ENCODE measurements at places on chromosomes 6 and 20. TPM values are rescaled to one million over a fixed set of nuclear protein-coding genes. Genes with fewer than 3 reads are reported as not detected.

GRCh38 chr20:41095110-41095969, 42.0 kb upstream of the PLCG1 start:
- DNase-seq = no peak

GRCh38 chr6:26017632-26017966, 55.0 kb downstream of the TRIM38 start:
- DNase-seq = no peak

DNA sequence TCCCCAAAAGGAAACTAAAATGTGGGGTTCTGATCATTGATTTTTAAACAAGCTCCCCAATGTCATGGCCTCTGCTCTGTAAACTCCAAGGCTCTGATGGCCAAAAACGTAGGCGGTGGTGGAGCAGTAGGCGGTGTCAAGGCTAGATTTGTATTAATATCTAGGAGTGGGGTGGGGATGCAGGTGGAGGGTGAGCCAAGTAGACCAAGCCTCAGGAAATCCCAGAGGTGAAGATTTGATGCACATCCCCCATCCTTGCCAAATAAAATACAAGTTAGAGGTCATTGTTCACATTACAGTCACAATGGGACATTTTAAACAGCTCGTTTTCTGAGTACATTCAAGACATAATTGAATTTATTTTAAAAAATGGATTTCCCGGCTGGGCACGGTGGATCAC, 30.9 kb upstream of the TBC1D7 start:
- no peak for DNase-seq

DNA sequence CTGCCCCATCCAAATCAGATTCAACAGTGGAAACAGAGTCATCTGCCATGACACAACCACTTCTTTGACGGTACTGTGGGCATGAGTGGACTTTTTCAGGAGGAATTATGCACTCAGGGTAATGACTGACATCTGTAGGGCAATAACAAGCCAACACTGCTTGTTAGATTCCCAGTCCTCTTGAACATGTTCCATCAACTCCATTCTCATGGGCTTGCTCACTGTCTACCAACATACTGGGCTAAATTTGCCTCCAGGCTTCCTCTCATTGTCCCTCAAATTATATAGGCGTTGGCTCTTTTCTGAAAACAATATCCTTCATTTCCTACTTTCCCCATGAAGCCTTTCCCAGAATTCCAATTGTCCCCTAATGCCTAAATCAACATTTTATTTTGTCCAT, 43.1 kb downstream of the ANKEF1 start:
- DNase-seq = no peak

DNA sequence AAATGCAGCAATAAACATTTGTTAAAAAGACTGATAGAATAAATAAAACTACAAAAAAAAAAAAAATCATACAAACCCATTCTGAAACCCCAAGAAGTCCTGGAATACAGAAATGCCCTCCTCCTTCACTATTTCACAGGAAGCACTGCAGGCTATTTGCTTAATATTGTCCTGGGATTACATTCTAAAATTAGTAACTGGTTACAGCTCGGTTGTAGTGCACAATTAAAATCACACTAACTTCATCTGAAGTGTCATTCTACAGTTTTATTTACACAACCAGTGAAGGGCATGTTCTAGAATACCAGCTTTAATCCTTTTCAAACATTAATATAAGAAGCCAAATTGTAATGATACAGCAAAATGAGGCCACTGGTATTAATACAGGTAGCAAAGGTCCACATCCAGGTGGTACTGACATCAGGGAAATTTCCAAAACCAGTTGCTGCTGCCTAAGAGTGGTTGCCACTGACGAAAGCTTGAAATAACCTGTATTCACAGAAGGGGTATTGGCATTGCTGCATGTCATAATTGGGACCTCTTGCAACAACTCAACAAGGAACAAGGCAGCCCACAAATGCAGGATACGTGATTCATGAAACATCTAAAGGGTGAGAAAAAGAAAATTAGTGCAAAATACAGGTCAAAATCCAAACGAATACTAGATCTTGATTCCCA, 26.9 kb downstream of the AKIRIN2 start:
- no peak for DNase-seq

GRCh38 chr6:66986940-66987339, 1279.9 kb upstream of the EYS start:
- DNase-seq = no peak

GRCh38 chr6:169991031-169991390, 239.6 kb downstream of the ERMARD start:
- DNase-seq = peak; percentile 62

- no peak for DNase-seq
These were observed 15.5 kb downstream of the TRIM15 start for GRCh38 chr6:30178837-30179236.

DNA sequence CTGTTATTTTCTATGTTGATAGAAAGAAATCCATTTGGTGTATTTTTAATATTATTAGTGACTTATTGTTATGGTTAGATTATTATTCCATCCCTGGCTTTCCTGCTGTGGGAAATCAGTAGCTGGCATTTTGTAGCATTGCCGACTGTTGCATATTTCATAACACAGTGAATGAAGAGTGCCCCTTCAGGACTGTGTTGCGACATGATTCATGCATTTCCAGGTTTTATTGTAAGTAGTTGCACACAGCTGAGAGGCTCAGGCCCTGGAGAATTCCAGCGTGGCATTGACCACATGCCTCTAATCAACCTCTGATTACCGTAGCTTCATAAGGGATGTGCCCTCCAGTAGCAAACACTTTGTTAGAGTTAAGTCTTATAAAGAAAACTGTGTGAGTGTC, 263.9 kb downstream of the FARS2 start:
- DNase-seq = no peak

GRCh38 chr6:42453654-42454427, 2.1 kb upstream of the TRERF1 start:
- DNase-seq = peak; percentile 77

DNA sequence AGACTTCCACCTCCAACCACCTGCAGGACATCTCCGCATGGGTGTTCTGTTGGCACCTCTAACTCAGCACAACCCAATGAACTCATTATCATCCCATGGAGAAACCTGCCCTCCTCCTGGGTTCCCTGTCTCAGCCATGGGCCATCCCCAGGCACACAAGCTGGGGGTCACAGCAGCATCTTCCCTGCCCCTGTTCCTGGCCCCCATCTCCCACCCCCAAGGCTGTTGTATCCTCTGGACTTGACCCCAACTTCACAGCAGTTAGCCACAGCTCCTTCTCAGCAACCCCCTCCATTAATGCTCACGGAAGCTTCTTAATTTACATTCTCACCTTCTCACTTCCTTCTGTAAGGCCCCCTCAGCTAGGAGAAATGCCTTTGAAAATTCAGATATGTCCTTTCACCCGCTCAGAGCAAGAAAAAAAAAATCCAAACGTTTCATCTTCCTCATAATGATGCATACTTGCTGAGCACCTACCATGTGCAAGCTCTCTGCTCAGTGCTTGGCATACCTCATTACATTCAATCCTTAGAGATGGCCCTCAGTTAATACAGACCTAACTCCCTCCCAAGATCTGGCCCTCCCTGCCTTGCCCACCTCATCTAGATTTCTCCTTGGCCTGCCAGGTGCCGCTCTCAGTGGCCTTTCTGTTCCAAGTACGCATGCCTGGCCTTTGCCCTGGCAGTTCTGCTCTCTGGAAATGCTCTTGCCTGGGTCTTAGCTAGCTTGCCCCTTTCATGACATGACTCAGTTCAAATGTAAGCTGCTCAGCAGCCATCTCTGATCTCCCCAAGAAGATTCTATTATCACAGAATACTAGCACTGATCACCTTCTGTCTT, 2.5 kb upstream of the NELFCD start:
- peak; percentile 65 for DNase-seq

DNA sequence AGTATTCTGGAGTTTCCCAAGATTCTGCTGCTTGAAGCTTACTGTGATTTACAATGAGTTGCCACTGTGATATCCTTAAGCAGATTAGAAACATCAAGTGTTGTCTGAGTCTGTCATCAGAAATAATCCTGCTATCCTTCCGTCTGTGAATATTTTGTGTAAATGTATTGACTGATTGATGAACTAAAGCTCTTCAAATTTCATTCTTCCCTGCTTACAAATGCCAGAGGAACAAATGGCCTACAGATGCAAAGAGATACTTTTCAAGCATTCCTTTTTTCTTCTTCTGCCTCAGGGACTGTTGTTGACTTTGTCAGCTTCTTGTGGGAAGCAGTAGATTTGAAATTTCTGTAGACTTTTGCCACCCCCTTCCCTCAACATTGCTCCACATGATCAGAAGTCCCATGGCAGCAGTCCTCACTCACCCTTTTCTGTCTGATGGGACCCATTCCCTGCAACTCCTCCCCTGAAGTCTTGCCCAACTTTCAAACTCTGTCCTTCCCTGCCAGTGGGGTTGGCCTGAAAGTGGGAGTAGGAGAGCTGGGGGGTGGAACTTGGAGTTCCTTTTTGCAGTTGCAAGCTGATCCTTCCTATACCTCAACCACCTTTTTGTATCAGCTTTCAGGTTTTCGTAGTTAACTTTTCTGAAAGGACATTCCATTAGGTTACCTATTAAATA, 38.5 kb upstream of the MLIP start:
- no peak for DNase-seq

The ARG1 gene
- not detected for total RNA-seq

The MOXD1 gene
- total RNA-seq = 8.0 TPM

The ARHGAP40 gene
- total RNA-seq = not detected

The TNNC2 gene
- not detected for total RNA-seq

The RAET1E gene
- total RNA-seq = not detected

The ELOVL4 gene
- 4.8 TPM for total RNA-seq
